ENCODE measurements at places on chromosomes 4 and X.
A peak's percentile ranks its signal among the peaks of the same experiment; 100 is the strongest.

- DNase-seq: no peak
Measured at GRCh38 chrX:32520789-32521188, 690.6 kb downstream of the DMD start.

DNA sequence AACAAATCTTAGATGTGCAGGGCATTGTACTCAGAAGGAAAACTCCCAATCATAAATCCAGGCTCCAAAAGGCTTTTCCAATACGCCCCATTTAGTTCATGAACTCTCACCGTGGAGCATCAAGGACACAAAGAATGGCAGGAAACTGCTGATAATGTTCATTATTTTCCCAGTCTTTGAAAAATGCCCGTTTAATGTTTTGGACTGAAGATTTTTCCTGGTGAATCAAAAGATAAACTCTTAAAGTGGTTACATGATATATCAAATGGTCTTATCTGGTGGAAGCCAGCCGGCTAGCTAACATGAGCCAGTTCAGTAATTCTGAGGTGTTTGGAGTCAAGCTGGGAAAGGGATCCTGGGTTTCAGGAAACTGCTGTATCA, 62.1 kb upstream of the AP1S2 start:
- DNase-seq: no peak

GRCh38 chr4:74540193-74540592, 95.3 kb downstream of the AREG start:
- no peak for DNase-seq

DNA sequence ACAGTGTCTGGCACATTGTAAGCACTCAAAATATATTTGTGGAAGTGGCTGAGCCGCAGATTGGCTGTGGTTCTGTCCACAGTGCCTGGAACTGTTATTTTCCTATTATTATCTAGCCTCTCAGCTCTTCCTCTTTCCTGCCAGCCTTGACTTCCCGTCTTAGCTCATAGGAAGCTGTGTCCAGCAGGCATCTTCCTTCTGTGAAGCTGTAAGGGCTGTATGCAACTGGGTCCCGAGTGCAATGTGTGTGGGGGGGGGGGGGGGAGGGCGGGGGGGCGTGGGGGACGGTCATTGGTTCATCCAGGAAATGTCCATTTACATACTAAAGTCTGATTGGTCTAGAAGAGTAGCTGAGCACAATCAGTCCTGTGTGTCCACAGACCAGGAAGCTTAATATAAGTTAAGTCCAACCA, 210.7 kb downstream of the PDGFRA start:
- DNase-seq: no peak

DNA sequence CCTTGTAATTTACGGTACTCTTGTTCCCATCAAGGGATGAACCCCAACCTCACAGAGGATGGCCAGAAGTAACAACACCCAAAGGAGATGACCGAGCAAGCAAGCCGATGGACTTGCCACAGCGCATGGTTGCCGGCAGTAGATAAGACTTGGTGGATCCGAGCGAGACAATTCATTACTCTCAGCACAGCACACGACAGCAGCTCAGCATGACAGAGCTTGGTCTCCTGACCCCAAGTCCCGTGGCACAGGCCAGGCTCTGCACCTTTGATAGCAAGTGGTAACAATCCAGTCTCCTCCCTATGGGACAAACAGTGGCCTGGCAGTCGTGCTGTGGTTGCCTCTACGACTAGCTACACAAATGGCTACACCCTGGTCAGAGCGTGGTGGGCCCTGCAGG, 26.3 kb downstream of the RWDD4 start:
- DNase-seq: no peak

GRCh38 chrX:39653691-39654090, 444.1 kb downstream of the BCOR start:
- DNase-seq: no peak

- no peak for DNase-seq
Measured at GRCh38 chr4:184620212-184620867, 28.9 kb downstream of the CASP3 start.

DNA sequence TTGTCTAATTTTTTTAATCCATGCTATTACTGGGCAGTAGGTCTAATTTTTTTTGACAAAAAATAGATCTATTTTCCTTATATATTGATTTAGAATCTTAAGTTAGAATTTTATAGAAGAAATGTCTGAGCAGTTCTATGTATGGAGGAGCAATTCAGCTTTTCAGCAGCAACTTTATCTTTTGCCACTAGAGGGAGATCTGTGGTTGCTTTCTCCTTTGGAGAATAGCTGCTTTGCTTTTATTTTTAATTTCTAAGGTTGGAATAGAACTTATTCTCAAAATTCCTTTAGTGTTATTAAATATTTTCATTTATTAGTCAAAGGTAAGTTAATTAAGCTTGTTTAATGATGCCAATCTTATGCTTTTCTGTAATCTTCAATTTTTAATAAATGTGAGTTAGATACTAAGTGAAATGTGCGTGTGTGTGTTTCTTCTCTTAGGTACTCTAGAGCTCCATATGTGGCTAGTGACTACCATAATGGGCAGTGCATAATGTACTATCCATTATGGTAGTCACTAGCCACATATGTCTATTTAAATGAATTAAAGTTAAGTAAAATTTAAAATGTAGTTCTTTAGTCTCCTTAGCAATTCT, 29.3 kb downstream of the FAM199X start:
- DNase-seq: peak; percentile 25

GRCh38 chr4:112923516-112923915, 125.9 kb upstream of the ANK2 start:
- DNase-seq: no peak

- no peak for DNase-seq
Measured at GRCh38 chr4:177047851-177048174, 255.1 kb upstream of the VEGFC start.

- DNase-seq: no peak
Measured at GRCh38 chr4:42489095-42489494, 91.8 kb downstream of the SHISA3 start.

- DNase-seq: no peak
Measured at GRCh38 chrX:130082244-130083106, 27.8 kb downstream of the ELF4 start.

DNA sequence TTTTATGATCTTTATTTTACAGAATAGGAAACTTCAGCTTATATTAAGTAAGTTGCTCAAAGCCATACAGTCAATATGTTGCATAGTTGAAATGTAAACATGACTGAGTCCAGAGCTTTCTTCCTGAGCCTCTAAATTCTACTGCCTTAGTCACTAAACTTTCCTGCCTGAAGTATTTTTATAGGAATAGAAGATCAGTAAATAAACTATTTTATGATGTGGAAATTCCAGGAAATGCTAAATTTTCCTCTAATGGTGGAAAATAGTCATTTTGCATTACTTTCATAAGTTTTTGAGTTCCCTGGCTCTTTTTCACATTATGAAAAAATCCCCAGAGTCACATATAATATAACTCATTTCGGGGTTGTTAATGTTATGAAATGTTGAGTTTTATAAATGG, 182.8 kb downstream of the BANK1 start:
- no peak for DNase-seq

DNA sequence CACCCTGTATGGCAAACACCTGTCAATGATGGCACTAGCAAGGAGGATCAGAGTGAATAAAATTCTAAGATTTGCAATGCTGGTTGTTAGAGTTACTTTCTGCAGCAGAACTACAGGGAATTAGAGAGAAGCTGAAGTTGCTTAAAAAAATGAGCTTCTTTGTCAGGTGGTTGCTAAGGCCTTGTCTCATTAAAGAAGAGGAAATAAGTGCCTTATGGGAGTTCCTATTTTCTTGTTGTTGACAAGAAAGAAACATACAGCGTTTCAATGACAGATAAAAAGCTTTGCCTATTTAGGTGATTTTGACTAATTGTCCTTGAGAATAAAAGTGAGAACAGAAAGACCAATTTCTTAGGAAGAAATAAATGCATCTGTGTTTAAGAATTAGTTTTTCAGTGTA, 106.0 kb upstream of the ARHGAP24 start:
- no peak for DNase-seq

DNA sequence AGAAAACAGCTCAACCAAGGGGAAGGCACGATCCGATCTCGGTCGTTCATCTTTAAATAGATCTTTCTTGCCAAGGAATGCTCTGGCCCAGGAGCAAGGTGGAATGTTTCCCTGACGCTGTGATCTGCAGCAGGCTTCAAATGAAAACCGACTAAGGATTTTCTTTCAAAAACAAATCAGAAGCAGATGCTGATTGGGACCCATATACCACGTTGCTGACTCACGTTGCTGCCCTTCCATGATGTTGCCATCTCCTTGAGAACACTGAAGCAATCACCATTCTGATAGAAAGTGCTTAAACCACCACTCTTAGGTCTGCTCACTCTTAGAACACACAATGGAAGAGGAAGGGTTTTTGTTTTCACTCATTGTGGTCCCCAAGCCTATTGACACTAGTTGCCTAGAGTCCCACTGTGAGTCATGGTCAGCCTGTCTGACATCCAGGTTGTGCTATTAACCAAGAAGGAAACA, 26.1 kb downstream of the LAMTOR3 start:
- no peak for DNase-seq
